ENCODE measurements at places on chromosomes 6 and 20. TPM values are rescaled to one million over a fixed set of nuclear protein-coding genes. Genes with fewer than 3 reads are reported as not detected.

The NNAT gene
- not detected for total RNA-seq

- no peaks in the 10 kb centered on the region for H3K36me3 ChIP-seq
- peaks cover 7% of the 10 kb centered on the region for H3K4me1 ChIP-seq
- H3K27ac ChIP-seq: no peak overlapping the region
- no peaks in the 10 kb centered on the region for H3K27me3 ChIP-seq
- DNase-seq: no peak
These were observed 54.9 kb upstream of the NT5E start for GRCh38 chr6:85394853-85395538.

DNA sequence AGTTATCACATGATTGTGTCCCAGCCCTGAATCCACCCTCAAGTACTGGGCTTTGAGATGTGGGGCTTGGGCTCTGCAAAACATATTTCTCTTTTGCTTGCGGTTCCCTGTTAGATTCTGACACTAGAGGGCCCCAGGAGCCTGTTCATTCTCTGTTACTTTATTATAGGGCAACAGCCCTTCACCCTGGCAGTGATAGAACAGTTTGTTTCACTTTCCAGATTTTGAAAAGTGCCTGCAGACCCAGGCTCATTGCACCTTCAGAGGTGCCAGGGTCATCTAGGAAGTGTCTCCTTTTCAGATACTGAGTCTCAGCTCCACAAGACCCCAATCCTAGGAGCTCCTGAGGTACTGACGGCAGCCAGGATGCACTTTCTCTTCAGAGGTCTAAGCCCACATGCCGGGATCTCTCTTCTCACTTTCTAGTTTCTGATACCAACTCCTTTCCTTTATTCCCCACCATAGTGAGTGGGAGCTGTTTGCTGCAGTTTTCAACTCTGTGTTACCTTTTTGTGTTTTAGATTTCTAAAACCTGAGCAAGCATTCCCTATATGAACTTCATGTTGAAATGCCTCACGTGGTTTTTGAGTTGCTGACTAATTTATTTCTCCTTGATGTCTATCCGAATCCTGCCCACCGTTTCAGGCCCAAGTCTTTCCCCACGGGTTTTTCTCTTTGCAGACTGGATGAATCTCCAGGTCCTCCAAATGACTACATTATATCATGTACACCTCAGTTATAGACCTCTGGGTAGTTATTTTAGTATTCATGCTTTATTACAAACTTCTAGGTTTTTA is 10.9 kb downstream of the ABT1 start:
- DNase-seq: peak; percentile 78
- peaks cover 5% of the 10 kb centered on the region for H3K4me1 ChIP-seq
- H3K27me3 ChIP-seq: no peaks in the 10 kb centered on the region
- no peak overlapping the region for H3K27ac ChIP-seq
- H3K4me3 ChIP-seq: peak overlapping the region; percentile 72

DNA sequence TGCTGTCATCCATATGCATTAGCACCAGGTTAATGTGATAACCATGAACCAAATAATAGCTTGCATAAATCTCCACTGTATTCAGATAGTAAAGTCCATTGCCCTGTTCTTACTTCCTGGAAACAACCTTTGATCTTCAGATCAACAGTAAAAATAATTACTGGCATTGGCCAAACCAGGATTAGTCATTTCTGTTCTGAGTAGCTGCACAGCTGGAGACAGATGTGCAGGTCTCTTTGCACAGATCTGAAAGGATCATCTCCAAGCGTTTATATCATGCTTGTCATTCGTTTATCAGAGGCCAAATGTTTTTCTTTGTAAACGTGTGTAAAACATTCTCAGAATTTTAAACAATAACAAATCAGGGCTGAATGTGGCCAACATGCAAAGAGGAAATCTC is 134.4 kb upstream of the HMGCLL1 start:
- H3K27ac ChIP-seq: no peak overlapping the region
- no peaks in the 10 kb centered on the region for H3K36me3 ChIP-seq
- DNase-seq: no peak
- H3K4me3 ChIP-seq: no peak overlapping the region
- no peaks in the 10 kb centered on the region for H3K27me3 ChIP-seq

DNA sequence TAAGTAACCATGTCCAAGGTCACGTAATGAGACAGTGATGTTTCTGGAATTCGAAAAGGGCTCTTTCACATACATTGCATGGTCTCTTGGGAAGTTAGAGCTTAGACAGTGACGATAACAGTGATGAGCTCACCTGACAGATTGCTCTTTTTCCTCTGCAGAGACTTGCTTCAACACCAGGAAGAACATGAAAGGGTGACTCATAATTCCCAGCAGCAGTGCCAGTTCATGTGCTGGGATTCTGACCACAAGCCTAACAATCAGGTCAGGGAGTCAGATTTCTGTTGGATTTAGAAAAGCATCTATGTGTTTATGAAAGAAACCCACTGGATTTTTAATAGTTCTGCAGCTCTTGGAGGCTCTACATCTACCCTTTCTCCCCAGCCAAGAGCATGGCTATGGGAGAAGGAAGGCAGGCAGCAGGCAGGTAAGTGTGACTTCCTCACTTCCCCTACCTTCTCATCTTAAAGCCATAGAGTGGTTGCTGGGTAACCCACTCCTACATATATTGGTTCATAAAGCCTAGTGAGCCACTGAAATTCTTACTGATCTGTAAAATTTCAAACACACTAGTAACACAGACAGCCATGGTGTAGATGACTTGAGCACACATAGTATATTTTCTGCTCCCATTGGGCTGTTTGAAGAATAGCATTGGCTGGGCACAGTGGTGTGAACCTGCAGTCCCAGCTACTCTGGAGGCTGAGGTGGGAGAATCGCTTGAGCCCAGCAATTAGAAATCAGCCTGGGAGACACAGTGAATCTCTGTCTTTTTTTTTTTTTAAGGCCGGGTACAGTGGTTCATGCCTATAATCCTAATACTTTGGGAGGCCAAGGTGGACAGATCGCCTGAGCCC is 44.4 kb upstream of the LOC128125822 start:
- peak overlapping the region; percentile 86 for H3K27ac ChIP-seq
- no peak overlapping the region for H3K4me3 ChIP-seq
- peaks cover 28% of the 10 kb centered on the region for H3K4me1 ChIP-seq
- H3K27me3 ChIP-seq: no peaks in the 10 kb centered on the region

GRCh38 chr6:83119742-83120300 is 52.4 kb downstream of the DOP1A start:
- no peak overlapping the region for H3K4me3 ChIP-seq
- H3K27ac ChIP-seq: no peak overlapping the region
- H3K27me3 ChIP-seq: no peaks in the 10 kb centered on the region

- no peaks in the 10 kb centered on the region for H3K27me3 ChIP-seq
- H3K27ac ChIP-seq: no peak overlapping the region
- DNase-seq: no peak
- no peaks in the 10 kb centered on the region for H3K36me3 ChIP-seq
These were observed 104.7 kb upstream of the RREB1 start for GRCh38 chr6:7003041-7003440.

The FITM2 gene
- total RNA-seq: 9.9 TPM
